ENCODE measurements at places on chromosomes 3 and 15.

DNA sequence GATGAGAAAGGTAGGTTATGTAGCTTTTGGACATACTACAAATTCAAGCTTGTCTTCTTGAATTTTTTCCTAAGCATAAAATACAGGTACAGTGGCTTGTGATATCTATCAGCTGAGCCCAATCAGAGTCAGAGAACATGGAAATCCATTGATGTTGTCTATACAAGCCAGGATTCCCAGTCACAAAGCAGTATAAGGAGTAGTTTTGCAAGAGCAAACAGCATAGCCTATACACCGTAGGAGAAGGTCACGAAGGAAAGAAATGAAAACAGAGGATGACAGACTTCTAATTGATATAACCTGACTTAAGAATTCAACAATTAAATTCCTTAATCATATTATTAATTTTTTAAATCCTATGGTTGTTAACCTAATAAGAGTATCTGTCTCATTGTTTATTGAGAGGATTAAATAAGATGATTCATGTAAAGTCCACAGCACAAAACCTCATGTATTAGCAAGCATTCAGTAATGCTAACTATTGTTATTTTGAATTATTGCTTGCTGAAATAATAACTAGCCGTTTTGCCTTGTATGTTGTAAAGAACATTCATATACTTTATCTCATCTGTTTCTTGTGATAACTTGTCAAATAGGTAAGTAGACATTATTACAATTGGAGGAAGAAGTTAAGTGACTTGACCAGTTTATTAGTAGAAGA lies 276.6 kb upstream of the ZPLD1 start:
- DNase-seq: no peak

DNA sequence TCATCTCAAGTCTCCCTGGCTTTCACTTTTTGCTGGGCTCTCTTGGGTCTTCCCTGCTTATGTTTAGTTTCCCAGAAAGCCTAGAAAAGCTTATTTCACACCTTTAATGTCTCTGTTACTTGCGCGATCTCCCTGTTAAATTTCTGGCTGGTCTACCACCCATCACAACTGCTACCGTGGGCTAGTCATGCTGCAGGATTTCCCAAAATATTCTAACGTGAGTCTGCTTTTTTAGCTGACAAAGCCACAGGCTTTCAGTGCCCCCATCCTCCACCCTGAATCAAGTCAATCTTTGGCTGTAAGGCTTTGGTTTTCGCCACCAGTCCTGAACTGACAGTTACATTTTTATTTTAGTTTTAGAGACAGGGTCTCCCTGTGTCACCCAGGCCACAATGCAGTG lies 74.1 kb downstream of the SUMF1 start:
- DNase-seq: no peak

DNA sequence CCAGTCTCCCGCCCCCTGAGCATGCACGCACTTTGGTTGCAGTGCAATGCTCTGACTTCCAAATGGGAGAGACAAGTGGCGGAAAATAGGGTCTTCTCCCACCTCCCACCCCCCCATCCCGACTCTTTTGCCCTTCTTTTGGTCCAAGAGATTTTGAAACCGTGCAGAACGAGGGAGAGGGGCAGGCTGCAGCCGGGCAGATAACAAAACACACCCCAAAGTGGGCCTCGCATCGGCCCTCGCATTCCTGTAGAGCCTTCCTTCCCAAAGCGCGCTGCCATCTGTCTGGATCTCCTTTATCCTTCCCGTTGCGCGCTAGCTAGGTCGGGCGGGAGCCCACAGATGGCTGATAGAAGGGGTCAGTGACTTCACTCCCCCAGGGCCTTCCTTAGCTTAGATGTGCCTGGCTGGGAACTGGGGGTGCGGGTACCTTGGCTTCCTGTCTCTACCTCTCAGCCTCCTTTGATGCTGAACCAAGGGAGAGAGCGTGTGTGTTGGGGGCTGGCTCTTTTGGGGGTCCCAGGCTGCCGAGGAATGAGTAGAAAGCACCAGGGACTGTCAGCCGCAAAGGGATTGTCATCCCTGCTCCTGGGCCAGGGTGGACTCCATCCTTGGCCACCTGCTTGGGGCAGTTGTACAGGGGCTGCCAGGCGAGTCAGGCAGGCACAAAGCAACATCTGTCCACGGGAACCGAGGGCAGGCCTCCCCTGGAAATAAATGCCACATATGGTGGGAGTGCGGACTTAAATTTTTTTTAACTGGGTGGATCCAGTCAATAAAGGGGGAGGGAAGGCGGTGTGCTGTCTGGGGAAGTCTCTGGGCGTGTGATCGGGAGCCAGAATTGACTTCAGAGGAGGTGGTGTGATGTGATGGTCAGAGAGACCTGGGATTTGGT lies 1.8 kb downstream of the SMAD3 start:
- no peak for DNase-seq

GRCh38 chr15:101167753-101168462 lies 83.9 kb downstream of the CHSY1 start:
- DNase-seq: peak; percentile 57

GRCh38 chr3:63921741-63922482 lies 9.7 kb upstream of the SCAANT1 start:
- no peak for DNase-seq

DNA sequence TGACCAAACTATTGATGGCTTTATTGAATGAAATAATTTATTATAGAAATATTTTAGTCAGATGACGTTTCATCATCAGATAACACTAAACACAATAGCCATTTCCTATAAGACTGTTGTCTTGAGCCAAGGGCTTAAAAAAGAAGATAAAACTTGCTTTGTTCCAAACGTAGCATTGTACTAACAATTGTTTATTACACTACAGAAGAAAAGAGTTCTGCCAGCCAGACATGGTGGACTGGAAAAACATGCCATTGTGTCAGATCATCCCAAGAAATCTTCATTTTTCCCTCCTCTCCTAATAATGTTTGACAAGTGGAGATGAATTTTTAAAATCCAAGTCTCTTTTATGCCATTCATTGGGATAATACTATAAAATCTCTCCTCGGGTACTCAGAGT lies 203.3 kb downstream of the CDIN1 start:
- no peak for DNase-seq

GRCh38 chr3:141986548-141987107 lies 110.2 kb downstream of the ATP1B3 start:
- DNase-seq: no peak

- DNase-seq: no peak
Measured at GRCh38 chr3:116929505-116930222, 220.1 kb downstream of the TUSC7 start.

GRCh38 chr15:43105077-43105736 lies 631 bp downstream of the UBR1 start:
- no peak for DNase-seq

GRCh38 chr15:29812384-29812694 lies 9.9 kb downstream of the TJP1 start:
- no peak for DNase-seq

DNA sequence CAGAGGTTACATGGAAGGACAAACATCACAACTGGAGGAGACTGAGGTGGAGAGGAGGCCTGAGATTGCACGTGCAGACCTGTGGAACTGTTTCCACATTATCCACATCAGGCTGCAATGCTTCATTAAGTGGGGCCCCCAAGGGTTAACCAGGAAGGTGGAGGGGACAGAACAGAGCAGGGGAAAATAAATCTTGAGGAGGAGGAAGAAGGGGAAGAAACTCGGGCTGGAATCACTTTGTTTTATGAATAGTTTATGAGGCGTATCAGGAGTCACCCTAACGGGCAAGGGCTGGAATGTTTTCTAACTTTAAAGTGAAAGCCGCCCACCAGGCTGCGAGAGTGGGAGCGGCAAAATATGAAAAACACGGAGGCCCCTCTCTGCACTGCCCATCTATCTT lies 154.9 kb downstream of the WNT5A start:
- DNase-seq: no peak

DNA sequence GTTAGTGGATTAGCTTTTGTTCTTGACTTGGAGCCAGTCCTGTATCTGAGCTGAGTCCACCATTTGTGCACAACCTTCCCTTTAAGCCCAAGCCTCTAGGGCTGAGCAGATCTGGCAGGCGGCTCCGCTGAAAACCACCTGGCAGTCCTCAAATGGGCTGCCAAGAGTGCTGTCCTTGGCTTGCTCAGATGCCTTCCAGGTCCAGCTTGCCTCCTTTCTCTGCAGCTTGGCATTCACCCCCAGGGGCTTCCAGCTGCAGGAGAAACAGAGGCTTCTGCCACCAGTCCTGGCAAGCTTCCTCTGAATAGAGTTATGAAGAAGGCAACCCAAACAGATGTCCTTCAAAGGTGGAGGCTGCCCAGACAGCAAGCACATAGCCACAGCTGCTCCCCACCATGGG lies 96.7 kb downstream of the LRTM1 start:
- DNase-seq: no peak

GRCh38 chr3:195015021-195015420 lies 255.9 kb downstream of the XXYLT1 start:
- no peak for DNase-seq

DNA sequence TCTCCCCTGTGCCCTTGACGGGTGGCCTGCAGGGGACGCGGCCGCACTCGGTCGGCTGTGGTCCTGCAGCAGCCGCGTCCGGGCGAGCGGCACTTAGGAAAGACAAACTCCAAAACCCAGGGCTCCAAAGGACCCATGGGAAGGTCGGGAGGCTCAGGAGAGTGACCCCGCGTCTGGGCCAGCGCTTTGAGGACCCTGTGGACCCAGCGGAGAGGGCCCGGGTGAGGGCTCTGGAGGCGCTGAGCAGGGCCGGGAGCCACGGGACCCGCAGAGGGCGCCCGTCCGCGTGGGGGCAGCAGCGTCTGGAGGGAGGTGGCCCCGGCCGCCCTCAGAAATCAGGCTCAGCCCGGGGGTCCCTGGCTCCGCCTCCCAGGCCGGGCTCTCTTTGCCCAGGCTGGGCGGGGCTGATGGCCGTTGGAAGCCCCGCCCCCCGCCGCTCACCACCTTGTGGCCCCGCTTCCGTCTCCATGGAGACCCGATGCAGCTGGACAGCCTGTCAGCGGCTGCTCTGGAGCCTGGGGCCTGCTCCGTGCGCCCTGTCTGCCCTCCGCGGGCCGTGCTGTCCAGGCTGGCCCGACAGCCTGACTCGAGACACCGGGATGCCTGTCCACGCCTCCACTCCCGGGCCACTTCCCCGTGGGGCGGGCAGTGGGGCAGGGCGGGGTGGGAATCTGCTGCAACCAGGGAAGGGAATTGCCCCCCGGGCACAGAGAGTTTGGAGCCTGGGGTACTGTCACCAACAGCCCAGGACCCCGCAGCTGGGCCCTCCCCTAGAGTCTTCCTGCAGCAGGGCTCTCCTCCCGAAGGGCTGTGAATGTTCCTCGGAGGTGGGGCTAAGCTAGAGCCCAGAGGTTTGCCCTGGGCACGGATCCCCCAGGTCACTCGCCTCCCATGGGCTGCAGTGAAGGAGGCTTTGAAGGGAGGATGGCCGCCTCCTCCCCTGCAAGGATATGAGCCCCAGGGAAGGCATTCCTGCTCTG lies 34.8 kb upstream of the RPL32 start:
- DNase-seq: no peak

DNA sequence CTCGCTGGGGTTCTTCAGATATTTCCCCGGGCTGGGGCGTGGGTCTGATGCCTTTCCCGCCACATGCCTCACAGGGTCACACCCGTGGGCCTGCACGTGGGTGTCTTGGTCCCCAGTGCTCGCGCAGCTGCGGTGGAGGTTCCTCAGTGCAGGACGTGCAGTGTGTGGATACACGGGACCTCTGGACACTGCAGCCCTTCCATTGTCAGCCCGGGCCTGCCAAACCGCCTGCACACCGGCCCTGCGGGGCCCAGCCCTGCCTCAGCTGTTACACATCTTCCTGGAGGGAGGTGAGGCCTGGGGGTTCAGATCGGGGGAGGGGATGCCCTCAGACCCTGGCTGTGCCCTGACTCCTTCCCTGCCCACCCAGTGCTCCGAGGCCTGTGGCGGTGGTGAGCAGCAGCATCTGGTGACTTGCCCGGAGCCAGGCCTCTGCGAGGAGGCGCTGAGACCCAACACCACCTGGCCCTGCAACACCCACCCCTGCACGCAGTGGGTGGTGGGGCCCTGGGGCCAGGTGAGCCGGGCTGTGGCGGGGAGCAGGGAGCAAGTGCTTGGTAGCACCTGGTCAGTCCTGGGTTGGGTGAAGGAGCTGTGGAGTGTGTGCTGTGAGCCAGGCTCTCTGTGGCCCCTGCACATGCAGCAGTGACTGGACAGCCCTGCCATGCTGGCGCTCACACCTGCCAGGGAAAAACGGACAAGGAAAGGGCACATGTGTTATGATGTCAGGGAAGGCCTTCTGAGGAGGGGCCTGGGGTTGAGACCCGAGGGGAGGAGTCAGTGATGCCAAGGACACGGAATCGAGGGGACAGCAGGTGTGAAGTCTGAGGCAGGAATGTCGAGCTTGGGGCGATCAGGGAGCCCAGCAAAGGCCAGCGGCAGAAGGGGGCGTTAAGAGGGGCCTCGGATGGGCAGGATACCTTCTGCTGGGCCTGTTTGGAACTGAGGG lies 88.9 kb downstream of the TBC1D2B start:
- DNase-seq: no peak

- DNase-seq: no peak
Measured at GRCh38 chr3:67578416-67578815, 76.0 kb downstream of the SUCLG2 start.

GRCh38 chr3:57158813-57159738 lies 6.1 kb downstream of the IL17RD start:
- no peak for DNase-seq

GRCh38 chr3:97872525-97873042 lies 50.8 kb downstream of the CRYBG3 start:
- no peak for DNase-seq

GRCh38 chr3:41169023-41169422 lies 30.3 kb upstream of the CTNNB1 start:
- DNase-seq: no peak

DNA sequence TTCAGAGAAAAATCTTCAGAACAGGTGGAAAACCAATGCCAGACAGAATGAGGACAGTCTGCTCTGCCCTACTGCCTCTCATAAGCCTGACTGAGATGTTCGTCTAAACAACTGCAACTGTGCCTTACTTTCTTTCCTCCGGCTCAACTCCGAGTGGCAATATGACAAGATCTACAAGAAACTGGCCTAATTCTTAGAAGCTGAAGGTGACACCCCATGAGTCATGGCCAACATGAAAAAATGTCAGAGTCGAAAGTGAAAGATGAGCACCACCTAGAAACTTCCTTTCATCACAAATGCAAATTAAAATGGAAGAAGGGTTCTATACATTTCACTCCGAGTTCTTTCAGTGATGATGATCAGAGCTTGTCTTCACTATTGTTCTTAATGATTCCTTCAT lies 12.9 kb downstream of the PCYT1A start:
- peak; percentile 56 for DNase-seq

GRCh38 chr3:171776839-171777583 lies 33.3 kb downstream of the PLD1 start:
- DNase-seq: no peak

DNA sequence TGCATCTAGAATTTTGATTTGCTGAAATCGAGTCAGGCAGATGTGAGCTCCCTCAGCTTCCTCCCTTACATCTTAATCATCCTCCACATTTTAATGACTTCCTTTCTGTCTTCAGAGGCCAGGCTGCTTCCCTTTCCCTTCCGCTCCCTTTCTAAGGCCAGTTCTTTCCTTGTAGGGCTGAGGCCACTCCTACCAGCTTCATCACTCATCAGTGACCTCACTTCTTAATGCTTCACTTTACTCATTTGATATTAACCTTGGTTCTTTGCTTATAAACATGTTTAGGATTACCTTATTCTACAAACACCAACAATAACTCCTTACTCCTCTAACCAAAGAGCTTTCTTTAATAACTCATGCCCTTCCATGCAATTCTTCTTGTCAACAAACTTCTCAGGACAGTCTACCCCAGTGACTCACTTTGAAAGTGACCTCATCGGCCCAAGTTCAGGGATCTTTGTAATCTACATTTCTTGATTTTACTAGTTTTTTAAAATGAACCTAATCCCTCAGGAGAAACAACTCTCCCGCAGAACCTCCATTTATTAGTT lies 23.9 kb downstream of the ILDR1 start:
- no peak for DNase-seq
